ENCODE measurements at places on chromosomes 13 and 19.

GRCh38 chr19:517721-518597 lies 10.7 kb downstream of the TPGS1 start:
- DNase-seq, result peak; percentile 96

DNA sequence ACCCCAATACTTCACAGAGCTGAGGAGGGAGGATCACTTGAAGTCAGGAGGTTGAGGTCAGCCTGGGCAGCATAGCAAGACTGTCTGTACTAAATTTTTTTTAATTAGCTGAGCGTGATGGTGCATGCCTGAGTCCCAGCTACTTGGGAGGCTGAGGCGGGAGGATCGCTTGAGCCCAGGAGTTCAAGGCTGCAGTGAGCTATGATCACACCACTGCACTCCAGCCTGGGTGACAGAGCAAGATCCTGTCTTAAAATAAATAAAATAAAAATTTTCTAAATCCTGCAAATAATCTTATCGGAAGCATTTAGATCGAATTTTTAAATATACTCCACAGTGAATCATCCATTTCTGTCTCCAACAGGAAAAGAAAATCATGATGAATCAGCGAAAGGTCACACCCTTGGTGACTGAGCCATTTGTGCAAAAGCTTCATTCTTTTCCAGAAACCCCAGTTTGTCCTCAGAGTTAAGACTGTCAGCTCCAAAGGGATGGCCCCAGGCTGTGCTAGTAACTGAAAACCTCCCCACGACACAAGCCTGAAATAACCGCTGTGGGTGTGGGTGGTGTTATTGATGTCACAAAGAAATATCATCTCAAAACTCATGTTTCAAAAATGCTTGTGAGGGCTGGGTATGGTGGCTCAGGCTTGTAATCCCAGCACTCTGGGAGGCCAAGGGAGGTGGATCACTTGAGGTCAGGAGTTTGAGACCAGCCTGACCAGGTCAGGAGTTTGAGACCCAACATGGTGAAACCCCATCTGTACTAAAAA lies 167.6 kb downstream of the PTPRS start:
- DNase-seq, result peak; percentile 88

DNA sequence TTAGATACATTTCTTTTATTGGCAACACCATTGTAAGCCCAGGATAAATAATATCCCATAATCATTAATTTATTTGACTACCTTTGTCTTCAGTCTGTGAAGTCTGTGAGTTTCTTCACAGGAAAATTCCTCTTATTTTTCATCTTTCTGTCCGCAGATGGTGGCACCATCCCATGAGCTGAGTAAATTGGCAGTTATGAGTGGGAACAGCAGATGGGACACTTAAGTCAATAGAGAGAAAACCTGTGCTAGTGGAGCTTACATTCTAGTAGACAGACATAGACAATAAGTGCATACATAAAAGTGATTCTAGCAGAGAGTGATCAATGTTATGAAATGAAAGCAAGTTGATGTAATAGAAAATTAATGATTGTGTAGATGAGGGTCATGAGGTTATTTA lies 638.2 kb upstream of the MIR17HG start:
- no peak for DNase-seq

DNA sequence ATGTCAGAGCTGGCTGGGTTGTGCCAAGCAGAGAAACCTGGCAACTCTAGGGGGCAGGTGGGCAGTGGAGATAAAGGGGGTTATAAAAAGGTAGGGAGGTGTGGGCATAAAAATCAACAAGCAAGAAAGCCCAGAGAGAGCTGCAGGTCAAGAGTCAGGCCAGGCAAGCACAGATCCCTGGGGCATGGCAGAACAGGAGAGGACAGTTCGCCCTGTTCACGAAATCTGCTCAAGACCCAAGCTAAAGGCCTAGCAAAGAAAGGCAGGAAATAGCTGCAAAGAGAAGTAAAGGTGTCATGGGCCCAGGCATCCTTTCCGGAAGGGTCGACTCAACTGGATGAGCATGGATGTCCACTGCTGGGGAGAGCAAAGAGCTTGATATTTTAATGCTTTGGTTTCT lies 3.4 kb downstream of the MBNL2 start:
- DNase-seq, result no peak

DNA sequence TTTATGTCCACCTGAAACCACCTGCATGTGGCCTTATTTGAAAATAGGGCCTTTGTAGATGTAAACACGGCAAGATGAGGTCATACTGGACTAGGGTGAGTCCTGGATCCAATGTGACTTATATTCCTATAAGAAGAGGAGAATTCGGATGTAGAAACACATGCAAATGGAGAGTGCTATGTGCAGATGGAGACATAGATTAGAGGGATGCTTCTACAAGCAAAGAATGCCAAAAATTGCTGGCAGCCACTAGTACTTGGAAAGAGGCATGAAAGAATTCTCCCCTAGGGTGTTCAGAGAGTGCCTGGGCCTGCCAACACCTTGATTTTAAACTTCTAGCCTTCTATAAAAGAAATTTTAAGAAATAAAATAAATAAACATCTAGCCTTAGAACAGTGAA lies 226.1 kb downstream of the RFC3 start:
- peak; percentile 52 for DNase-seq

GRCh38 chr13:30679483-30680330 lies 55.6 kb upstream of the ALOX5AP start:
- DNase-seq, result no peak

DNA sequence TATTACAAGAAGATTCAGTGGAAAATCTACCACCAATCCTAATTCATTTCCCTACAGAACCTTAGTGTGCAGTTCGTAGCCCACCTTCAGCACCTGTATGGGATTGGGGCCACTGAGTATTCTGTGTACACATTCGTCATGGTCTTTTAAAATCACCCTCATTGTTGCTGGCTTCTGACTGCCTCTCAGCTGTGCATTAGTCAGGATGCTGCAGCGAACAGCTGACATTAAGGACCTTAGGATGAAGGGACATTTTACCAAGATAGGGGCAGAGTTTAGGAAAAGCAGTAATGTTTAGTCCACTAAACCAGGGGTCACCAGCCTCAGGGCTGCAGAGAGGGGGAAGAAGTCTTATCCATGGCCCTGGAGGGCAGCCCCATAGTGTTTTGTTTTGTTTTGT lies 176.5 kb downstream of the COL4A1 start:
- DNase-seq, result no peak

- DNase-seq, result no peak
Measured at GRCh38 chr13:107118506-107118905, 550.6 kb upstream of the ARGLU1 start.

DNA sequence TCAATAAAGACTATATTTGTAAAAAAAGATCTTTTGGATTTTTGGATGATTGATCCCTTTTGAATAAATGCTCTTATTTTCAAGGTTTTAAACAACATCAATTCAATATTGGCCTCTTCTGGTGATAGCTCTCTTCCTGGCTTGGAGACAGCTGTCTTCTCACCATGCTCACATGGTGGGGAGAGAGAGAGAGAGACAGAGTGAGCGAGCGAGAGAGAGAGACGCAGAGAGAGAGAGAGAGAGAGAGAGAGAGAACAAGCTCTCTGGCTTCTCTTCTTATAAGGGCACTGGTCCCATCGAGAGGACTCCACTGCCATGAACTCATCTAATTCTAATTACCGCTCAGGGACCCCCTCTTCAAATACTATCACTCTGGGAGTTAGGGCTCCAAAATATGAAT lies 32.1 kb upstream of the FARP1 start:
- DNase-seq, result no peak

DNA sequence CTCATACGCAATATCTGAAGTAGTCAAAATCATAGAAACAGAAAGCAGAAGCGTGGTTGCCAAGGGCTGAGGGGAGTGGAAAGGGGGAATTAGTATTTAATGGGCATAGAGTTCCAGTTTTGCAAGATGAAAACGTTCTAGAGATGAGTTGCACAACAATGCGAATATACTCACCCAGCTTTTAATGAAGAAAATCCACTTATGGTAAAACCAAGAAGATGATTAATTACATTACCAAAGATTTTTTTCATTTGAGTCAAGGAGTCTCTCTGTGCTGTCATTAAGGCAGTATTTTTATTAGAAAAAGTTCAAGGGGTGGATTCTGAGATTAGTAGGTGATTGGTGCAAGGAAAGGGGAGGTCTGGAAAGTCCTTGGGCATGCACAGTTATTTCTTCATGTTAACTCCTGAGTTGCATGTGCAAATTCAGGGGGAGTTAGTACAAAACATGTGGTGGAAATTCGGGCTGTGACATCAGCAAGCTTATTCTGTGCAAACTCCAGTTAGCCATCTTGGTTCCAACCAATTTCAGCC lies 6.9 kb upstream of the CBY2 start:
- DNase-seq, result peak; percentile 13

- peak; percentile 60 for DNase-seq
Measured at GRCh38 chr13:97359181-97360057, 74.5 kb upstream of the RAP2A start.

GRCh38 chr19:4531562-4532165 lies 3.4 kb downstream of the PLIN5 start:
- DNase-seq, result no peak

- DNase-seq, result no peak
Measured at GRCh38 chr13:83007226-83007625, 875.0 kb downstream of the SLITRK1 start.

DNA sequence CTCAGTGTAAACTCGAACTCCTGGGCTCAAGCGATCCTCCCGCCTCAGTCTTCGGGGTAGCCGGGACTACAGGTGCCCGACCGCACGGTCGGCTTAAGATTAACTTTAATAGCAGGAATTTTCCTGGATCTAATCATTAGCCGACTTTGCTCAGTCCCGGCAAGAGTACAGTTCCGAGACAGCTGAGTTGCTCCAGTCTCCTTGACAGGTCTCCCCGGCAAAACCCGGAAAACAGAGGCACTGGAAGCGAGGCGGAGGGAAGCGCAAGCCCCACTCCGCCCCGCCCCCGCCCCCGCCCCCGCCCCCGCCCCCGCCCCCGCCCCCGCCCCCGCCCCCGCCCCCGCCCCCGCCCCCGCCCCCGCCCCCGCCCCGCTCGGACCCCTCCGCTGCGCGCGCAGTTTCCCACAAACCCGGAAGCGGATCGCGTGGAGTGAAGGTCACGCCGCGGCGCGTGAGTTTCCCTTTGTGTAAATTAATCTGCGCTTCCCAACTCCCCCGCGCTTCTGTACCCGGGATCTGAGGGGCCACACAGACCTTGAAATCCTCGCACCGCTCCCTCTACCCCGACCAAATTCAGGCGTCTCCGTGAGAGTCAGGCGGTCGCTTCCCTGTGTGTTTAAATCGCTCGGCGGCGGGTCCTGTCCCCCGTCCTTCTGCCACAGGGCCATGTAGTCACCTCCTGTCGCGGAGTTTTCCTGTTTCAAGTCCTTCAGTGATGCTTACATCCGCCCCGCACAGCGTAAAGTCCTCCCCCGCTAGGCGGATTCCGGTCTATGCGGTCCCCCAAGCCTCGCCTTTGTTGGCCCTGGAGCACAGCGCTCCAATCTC lies at the start of gene ZNF480:
ZNF480 (plus strand) TSS at position 397 of the 828 bp plus-strand sequence. CDS start 3,244 bp downstream, outside the sequence.
- peak; percentile 53 for DNase-seq

DNA sequence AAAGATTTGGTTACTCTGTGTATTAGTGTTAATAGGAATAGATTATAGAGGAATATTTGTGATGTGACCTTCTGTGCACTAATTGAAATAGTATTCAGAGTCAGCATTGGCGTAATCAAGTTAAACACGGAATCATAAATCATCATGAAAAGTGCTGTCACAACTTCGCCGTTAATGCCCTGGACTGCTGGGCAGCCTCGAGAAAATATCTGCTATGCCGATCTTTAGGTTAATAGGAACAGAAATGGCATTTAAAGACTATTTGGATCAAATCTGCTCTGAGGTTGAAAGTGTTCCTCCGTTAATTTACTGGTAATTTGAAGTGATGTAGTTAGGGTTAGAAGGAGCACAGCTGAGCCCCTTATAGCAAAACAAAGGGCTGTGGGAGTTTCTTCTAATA lies 219.0 kb downstream of the MZT1 start:
- DNase-seq, result no peak

- peak; percentile 15 for DNase-seq
Measured at GRCh38 chr13:26051657-26052311, at the start of gene SHISA2. Gene SHISA2 (minus strand): TSS chr13:26052016. CDS start chr13:26050975, 1,041 bp downstream.

DNA sequence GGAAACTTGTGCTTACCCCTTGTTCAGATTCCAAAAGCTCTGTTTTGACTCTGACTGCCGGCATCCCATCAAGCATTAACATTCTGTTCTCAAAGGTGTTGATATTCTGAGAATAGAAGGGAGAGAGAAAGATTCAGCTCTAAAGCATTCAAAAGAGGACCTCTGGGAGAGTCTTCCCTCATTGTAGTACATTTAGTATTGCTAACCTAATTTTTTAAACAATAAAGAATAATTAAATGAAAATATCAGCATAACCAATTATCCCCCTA lies 190.3 kb downstream of the KLF12 start:
- no peak for DNase-seq

GRCh38 chr19:1125601-1126467 lies 22.0 kb downstream of the GPX4 start:
- no peak for DNase-seq

DNA sequence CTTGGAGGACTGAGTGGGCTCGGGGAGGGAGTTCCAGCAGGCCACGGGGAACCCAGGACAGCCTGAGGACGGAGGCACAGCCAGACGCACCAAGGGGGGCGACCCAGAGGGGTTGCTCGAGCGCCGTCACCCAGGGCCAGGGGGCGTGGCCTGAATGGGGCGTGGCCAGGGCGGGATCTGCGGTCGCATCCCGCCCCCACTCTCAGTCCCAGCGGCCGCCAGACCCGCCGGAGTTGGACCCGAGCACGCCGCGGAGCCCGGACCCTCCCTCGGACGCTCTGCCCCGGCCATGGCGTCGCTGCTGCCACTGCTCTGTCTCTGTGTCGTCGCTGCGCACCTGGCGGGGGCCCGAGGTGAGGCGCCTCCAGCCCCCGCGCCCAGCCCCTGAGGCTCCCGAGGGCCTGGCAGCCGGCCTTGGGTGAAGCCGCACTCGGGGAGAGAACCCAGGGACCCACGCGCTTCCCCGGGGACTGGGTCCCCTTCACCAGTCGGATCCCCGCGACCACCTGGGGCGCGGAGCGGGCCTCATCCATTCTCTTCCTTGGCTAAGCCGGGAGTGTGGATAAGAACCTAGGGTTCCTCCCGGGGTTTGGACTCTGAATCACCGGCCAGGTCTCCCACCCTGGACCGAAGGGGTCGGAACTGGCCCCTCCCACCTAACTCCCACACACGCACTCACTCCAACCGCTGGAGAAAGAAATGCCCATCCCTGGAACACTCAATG lies at the start of gene CILP2:
CILP2 (plus strand) TSS at position 205 of the 724 bp plus-strand sequence; CDS start at position 290, 85 bp downstream.
- DNase-seq, result no peak

GRCh38 chr13:44576351-44577235 lies 463 bp upstream of the TSC22D1 start:
- DNase-seq, result no peak

Data from fibroblast of skin of left quadriceps (primary cell).